ENCODE measurements at places on chromosomes 16 and 17.

DNA sequence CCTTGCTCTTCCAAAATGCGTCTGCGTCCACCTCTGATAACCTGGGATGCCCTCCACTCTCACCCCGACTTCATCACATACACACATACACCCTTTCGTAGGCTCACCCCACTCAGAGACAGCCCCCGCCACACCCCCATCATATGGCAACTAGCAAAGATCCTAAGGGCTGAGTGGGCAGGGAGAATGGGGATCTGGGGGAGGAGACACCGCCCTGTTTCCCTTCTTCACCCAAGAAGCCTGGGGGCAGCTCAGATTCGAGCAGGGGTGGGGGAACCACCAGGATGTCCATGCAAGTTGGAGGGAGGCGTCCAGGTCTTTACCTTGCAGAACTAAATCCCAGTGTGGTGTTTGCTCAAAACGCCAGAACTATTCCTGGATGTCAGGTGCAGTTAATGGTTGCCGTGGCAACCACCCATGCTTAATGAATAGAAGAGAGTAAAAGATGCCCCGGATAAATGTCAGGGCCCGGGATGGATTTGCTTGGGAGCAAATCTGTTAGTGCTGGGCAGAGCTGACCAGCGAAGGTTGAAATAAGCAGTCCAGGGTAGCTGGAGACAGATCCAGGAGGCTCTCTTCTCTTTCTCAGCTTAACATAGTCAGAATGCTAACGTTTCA is 72.8 kb downstream of the CACNG3 start:
- no peak for DNase-seq

DNA sequence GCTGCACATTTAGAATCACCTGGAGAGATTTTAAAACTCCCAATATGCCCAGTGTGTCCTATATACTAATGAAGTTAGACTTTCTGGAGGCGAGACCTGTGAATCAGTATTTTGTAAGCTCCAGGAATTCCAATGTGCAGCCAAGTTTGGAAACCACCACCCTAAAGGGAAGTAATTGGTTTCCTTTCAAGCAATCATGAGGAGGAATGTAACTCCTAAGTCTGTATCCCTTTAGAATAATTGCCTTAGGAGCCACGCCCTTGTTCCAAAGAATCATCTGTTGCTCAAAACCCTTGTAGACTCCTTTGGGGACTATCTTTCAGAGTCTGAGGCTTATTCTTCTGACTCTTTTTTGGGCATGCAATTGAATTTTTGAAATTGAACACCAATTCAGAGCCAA is 84.4 kb downstream of the DNAH9 start:
- DNase-seq = no peak

DNA sequence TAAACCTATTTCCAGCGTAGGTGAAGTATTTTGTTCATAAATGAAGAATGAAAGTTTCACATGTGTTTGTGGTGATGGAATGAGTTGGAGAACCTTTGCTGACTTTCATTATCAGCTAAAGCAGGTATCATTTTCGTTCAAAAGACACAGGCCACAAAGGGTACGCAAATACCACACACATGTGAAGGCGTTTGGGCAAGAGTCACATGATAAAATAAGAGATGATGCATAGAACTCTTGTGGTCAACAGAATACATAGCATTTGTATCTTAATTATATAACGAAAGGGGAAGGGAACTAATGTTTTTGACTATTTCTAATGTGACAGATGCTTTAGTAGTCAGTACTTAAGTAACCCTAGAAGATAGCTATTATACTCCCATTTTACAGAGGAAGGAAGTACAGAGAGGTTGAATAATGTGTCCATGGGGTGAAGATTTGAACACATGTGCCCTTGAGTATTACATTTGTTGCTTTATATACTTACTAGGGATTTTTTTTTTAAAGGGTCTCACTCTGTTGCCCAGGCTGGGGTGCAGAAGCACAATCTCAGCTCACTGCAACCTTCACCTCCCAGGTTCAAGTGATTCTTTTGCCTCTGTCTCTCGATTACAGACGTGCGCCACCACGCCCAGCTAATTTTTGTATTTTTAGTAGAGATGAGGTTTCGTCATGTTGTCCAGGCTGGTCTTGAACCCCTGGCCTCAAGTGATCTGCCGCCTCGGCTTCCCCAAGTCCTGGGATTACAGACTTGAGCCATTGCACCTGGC is 4.8 kb downstream of the RPA1 start:
- no peak for DNase-seq

GRCh38 chr17:74607221-74607620 is 15.1 kb upstream of the CD300LD start:
- no peak for DNase-seq

- no peak for DNase-seq
These were observed 641 bp upstream of the CBX2 start for GRCh38 chr17:79777120-79777893.

- no peak for DNase-seq
These were observed 77.2 kb downstream of the SHISA6 start for GRCh38 chr17:11318207-11318606.

GRCh38 chr16:16828913-16829398 is 450.0 kb downstream of the NPIPA7 start:
- no peak for DNase-seq
